ENCODE measurements at places on chromosomes 4 and X.

GRCh38 chrX:2698604-2699003 is 7.5 kb downstream of the CD99 start:
- DNase-seq = no peak

GRCh38 chrX:119853444-119853843 is 681 bp upstream of the UPF3B start:
- no peak for DNase-seq

- DNase-seq = no peak
Measured at GRCh38 chr4:37797374-37797773, 29.1 kb upstream of the PGM2 start.

- no peak for DNase-seq
Measured at GRCh38 chr4:67522851-67523671, 22.2 kb downstream of the CENPC start.

GRCh38 chr4:26238426-26238777 is 82.4 kb upstream of the RBPJ start:
- DNase-seq = no peak

DNA sequence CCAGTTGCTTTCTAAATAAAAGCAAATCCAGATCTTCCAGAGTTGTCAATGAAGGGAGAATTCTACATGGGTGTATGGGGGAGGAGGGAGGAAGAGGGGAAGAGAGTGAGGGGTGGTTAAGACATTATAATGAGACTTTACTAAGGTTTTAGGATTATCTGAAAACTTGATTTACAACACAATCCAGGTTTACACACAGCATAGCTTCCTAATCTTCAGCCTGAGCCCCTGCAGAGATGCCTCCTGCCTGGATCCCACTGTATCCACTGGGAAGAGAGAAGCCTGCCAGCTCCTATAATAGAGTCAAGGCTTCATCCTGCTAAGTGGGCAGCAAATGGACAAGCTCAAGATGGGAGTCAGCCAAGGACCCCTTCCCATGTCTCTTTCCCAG is 85.6 kb upstream of the KIT start:
- no peak for DNase-seq

DNA sequence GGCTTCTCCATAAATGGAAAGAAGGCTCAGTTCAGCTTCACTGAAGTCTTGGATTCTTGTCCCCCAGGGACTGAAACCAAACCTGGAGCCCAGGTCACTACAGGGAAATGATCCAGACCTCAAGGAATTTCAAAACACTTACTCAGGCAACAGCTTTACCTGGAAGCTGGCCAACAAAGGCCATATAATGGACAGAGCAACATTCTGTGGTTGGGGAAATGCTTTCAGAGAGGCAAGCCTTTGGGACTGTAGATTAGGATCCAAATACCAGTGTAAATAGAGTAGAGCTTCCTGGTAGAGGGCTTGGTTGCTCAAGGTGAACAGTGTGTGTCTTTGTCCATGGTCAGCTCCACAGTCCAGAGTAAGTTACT is 57.0 kb upstream of the PROM1 start:
- no peak for DNase-seq

DNA sequence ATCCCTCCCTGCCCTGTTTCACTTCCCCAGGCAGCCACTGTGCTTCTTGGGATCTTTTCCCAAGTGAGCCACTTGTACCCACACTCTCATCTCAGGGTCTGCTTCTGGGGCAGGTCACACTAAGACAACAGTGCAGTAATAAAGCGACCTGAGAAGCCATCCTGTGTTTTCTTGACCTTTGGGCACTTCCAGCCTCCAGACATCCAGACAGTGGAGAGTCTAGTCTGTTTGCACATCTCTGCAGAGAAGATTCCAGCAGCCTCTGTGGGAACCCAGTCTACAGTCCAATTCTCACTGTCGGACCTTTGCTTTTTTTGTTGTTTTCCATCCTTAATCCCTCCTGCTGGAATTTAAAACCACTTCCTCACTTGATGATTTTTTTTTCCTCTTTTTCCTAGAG is 50.3 kb upstream of the ATP6AP2 start:
- DNase-seq = no peak

- DNase-seq = no peak
Measured at GRCh38 chrX:134580907-134581306, 77.4 kb downstream of the PLAC1 start.

DNA sequence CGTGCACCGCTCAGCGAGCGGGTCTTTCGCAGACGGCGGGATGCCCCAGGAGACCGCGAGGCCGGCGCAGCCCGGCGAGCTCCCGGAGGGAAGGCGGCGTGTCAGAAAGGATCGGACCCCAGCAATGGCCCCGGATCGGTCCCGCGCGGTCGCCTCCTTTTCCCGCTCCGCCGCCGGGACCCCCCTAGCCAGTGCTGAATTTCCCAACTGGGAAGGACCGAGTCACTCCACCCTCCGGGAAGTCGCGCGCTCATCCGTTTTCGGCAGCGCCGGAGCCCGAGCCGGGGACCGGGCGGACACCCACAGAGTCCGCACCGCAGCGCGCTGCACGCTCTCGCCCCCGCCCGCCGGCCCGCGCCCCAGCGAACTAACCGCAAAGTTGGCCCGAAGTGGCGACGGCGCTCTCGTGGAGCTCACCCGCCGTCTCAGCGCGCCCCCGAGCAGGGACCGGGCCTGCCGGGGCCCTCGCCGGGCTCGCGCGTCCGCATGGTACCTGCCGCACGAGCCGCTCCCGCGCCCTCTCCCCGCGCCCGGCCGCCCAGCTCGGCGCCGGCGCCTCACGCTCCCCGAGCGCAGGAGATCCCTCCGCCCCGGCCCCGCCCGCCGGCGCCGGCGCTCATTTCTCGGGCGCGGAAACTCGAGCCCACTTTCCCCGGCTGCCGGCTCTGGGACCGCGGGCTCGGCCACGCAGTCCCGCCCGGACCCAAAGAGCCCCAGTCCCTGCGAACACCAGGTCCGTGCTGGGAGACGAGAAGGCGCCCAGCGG is at the start of gene FAT1:
FAT1 (minus strand) TSS at position 565 of the 766 bp plus-strand sequence. CDS start 14,029 bp downstream, outside the sequence.
- DNase-seq = no peak

DNA sequence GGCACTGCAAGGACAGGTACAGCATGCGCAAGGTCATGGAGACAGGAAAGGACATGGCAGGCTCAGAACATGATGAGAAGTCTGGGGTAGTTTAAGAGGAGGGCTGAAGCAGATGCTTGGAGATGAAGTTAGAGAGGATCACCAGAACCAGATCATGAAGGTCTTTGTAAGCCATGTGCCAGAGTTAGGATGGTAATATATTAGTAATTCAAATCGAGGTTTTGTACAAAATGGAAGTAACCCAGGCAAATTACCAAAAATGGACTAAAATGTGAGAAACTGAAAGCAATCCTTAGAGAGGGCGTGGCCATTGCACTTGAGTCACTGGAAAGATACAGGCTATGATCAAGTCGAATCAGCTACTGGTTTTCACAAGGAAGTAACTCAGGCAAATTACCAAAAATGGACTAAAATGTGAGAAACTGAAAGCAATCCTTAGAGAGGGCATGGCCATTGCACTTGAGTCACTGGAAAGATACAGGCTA is 13.5 kb downstream of the RXFP1 start:
- no peak for DNase-seq

- DNase-seq = no peak
Measured at GRCh38 chrX:68599256-68600152, 48.0 kb upstream of the STARD8 start.

Data from activated CD8-positive, alpha-beta memory T cell treated with anti-CD3 and anti-CD28 coated beads for 48 hours (primary cell).